ENCODE measurements at places on chromosomes 3 and 15.

DNA sequence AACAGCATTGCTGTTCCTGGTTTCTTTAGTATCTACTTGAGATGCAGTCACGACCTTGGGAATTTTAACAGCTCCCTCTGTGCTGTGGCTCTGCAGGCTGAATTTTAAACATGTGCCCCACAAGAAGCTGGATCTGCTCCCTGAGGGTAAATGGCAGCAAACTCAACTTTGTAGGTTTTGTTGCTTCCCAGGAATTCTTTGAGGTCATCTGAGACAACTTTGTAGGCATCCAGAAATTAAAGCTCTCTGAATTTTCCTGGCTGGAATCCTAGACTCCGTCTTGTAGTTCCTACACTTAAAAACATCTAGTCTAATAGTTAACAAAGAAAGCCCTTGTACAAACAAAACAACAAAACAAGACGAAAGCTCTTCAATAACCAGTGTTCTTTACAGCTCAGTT lies 366.3 kb downstream of the FEZF2 start:
- H3K36me3 ChIP-seq = no peaks in the 10 kb centered on the region
- DNase-seq = peak; percentile 11
- no peak overlapping the region for H3K27ac ChIP-seq
- no peaks in the 10 kb centered on the region for H3K27me3 ChIP-seq

GRCh38 chr3:71974786-71975185 lies 189.8 kb upstream of the PROK2 start:
- no peak overlapping the region for H3K27ac ChIP-seq
- H3K4me3 ChIP-seq = no peak overlapping the region
- no peaks in the 10 kb centered on the region for H3K4me1 ChIP-seq
- H3K36me3 ChIP-seq = no peaks in the 10 kb centered on the region
- H3K27me3 ChIP-seq = no peaks in the 10 kb centered on the region

DNA sequence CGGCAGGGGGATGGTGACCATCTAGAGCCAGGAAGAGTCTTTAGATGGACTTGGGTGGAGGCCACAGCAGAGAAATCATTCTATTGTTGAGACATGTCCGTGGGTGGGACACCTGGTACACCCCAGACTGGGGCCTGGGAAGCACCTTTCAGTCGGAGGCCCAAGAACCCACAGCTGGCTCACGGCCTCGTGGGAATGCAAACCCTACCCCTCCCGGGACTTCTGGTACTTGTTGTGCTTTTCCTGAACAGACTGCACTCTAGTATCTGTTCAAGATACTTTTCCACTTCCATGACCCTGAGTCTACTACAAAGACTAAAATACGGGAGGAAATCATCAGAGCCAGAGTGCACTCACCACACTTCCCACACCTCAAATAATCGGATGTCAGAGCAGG lies 60.7 kb downstream of the BDH1 start:
- H3K4me1 ChIP-seq = peaks cover 16% of the 10 kb centered on the region
- no peaks in the 10 kb centered on the region for H3K36me3 ChIP-seq
- no peak overlapping the region for H3K4me3 ChIP-seq
- no peak overlapping the region for H3K27ac ChIP-seq

- DNase-seq = peak; percentile 43
- no peaks in the 10 kb centered on the region for H3K27me3 ChIP-seq
- H3K4me1 ChIP-seq = peaks cover 32% of the 10 kb centered on the region
These were observed 423 bp downstream of the CHAC1 start for GRCh38 chr15:40953713-40954074.

DNA sequence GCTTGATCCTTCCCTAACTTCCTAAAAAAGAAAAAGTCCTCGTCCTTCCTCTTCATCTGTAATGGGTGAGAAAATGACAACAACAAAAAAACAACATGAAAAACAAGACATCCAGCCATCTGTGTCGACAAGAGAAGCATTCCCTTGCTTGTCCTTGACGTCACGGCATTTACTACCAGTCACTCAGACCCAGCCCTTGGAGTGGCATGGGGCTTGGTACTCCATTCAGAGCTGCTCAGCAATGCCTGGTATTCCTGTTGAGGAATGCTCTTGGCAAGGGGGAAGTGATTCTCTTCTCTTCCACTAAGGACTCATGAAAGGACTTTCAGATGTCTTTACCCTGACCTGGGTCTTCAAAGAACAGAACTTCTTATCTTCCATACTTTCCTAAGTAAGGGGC lies 339.7 kb upstream of the RASGRP1 start:
- no peak overlapping the region for H3K4me3 ChIP-seq
- no peaks in the 10 kb centered on the region for H3K36me3 ChIP-seq
- no peaks in the 10 kb centered on the region for H3K27me3 ChIP-seq
- no peak for DNase-seq
- peaks cover 8% of the 10 kb centered on the region for H3K4me1 ChIP-seq

GRCh38 chr3:42428830-42429229 lies 18.4 kb upstream of the LYZL4 start:
- H3K27me3 ChIP-seq = no peaks in the 10 kb centered on the region
- DNase-seq = no peak
- no peaks in the 10 kb centered on the region for H3K36me3 ChIP-seq
- H3K4me1 ChIP-seq = no peaks in the 10 kb centered on the region

GRCh38 chr3:32404714-32405113 lies 13.1 kb downstream of the CMTM7 start:
- no peak for DNase-seq
- no peak overlapping the region for H3K27ac ChIP-seq
- H3K36me3 ChIP-seq = no peaks in the 10 kb centered on the region

DNA sequence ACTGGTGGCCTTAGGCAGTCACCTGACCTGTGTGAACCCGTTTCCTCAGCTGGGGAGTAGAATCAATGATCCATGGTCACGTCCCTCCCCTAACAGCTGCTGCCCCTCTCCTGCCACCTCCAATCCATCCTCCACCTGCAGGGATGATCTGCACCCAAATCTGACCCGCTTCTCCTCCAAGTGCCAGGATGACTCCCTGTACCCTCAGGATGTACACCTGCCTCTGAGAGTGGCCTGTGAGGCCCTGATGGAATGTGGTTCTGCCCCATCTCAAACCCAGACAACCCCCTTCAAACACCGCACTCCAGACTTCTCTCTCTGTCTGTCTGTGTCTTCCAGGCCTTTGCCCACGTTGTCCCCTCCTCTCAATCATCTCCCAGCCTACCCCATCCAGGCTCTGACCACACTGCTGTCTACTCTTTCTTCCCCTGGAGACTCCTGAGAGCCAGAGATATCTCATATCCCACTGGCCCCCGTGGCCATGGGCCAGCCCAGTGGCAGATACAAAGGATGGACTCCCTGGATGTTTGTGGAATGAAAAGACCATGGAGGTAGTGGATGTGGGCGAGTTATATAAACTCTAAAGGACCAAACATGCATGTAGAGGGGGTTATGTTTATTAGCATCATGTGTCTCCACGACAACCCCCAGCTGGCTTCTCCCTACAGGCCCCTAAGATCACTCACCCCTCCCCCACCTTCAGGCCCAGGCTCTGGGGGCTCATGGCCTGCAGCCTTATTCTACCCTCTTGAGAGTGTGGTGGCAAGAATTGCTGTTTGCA lies 84.9 kb downstream of the SMAD6 start:
- no peak overlapping the region for H3K4me3 ChIP-seq
- no peak overlapping the region for H3K27ac ChIP-seq
- DNase-seq = no peak
- no peaks in the 10 kb centered on the region for H3K27me3 ChIP-seq

DNA sequence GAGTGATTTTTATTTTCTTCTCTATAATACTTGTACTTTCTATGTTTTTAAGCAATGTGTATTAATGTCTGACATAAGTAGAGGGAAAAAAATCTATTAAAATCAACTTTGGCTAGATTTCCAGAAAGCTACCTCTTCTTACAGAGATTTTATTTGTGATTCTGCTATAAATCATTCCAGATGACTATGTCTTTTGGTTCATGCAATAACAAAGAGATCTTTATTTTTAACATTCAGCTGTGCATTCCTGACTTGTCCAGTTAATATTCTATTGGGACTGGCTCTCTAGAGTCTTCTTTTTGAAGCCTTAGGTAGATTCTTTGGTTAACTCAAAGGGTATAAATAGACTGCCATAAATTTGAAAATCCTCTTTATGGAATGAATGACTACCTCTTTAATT lies 74.3 kb upstream of the ARPP21 start:
- no peak overlapping the region for H3K27ac ChIP-seq
- H3K4me3 ChIP-seq = no peak overlapping the region
- no peaks in the 10 kb centered on the region for H3K4me1 ChIP-seq
- no peaks in the 10 kb centered on the region for H3K36me3 ChIP-seq
- H3K27me3 ChIP-seq = no peaks in the 10 kb centered on the region
- DNase-seq = no peak

GRCh38 chr15:69132977-69133861 lies 27.2 kb upstream of the GLCE start:
- DNase-seq = no peak
- H3K4me1 ChIP-seq = peaks cover 8% of the 10 kb centered on the region
- H3K27me3 ChIP-seq = peaks cover 13% of the 10 kb centered on the region
- H3K27ac ChIP-seq = no peak overlapping the region
- H3K4me3 ChIP-seq = no peak overlapping the region
- no peaks in the 10 kb centered on the region for H3K36me3 ChIP-seq

DNA sequence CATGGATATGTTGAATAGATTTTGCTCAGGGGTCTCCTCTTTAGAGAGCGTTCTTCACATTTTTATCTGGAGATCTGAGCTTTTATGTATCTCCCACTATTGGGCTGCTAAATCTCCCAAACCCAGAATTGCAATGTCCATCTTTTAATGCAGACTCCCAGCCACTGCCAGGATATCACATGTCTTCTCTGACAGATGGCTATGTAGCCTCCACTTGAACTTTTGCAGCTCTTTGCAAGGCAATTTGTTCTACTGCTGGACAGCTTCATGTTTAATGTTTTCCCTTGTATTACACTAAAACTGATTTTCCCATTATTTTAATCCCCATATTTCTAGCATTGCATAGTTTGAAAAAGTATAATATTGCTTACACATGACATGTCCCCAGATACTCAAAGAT lies 177.2 kb downstream of the LPP start:
- no peaks in the 10 kb centered on the region for H3K36me3 ChIP-seq
- no peaks in the 10 kb centered on the region for H3K4me1 ChIP-seq
- DNase-seq = no peak
- H3K27ac ChIP-seq = no peak overlapping the region

GRCh38 chr3:37346227-37347005 lies 172.0 kb upstream of the LRRFIP2 start:
- no peak overlapping the region for H3K27ac ChIP-seq
- DNase-seq = no peak
- H3K4me1 ChIP-seq = 0 out of 2 replicates have a peak, but pooled peaks cover 4% of the 10 kb centered on the region
- H3K4me3 ChIP-seq = no peak overlapping the region
- no peaks in the 10 kb centered on the region for H3K27me3 ChIP-seq

DNA sequence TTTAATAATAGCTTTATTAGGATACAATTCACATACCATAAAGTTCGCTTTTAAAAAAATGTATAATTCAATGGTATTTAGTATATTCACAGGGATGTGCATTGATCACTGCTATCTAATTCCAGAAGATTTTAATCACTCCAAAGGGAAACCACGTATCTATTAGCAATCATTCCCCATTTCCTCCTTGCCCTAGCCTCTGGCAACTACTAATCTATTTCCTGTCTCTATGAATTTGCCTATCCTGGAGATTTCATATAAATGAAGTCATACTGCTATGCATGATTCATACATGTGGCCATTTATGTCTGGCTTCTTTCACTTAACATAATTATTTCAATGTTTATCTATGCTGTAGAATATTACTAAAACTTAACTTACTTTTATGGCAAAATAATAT lies 32.0 kb upstream of the CASR start:
- H3K36me3 ChIP-seq = no peaks in the 10 kb centered on the region
- no peak overlapping the region for H3K4me3 ChIP-seq
- DNase-seq = peak; percentile 12
- H3K27ac ChIP-seq = no peak overlapping the region
- no peaks in the 10 kb centered on the region for H3K4me1 ChIP-seq
- H3K27me3 ChIP-seq = no peaks in the 10 kb centered on the region

DNA sequence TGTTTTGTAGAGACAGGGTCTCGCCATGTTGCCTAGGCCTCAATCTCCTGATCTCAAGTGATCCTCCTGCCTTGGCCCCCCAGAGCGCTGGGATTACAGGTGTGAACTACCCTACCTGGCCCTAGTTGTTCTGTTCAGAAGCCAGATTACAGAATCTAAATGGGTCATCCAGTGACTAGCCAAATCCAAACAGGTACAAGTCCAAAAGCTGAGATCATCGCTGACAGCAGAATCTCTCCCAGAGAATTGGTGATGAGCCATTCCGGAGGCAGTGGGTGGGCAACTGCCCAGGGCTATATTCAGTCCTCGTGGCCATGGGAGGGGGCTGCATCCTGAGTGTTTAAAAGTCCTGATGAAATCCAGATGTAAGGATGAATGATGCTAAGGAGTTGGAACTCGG lies 47.5 kb upstream of the SEMA4B start:
- H3K4me3 ChIP-seq = no peak overlapping the region
- H3K27ac ChIP-seq = no peak overlapping the region
- no peak for DNase-seq

DNA sequence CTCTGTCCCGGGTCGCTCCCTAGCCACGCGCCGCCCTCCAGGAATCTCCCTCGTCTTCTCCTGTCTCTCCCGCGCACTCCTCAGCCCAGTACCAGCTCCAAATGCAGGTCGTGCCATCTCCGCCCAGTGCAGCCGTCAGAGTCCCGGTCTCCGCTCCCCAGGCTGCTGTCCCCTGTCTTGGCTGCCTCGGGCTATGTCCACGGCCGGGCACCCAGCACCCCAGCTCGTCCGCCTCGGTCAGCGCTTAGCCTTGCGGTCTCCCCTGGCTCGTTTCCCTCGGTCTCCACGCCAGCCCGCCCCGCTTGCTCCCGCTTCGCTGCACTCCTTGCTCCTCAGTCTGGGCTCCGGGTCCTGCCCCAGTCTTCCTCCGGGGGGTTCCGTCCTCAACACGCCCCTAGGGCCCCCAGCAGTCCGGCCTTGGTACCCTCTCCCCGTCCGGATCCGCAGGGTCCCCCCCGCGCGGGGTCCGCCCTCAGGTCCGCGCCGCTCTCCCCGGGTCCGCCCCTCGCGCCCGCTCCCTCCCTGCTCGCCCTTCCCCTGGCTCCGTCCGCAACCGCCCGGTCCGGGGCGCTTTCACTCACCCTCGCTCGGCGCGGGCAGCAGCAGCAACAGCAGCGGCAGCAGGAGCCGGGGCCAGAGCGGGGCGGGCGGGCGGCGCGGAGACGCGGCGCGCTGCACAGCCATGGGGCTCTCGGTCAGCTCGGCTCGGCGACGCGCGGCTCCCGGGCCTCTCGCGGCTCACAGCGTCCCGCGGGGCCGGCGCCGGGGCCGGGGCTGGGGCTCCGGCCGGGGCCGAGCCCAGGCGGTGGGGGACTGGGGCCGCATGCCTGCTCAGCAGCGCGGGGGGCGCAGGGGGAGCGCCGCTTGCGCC lies 462 bp downstream of the IGDCC3 start:
- no peak overlapping the region for H3K27ac ChIP-seq
- H3K36me3 ChIP-seq = no peaks in the 10 kb centered on the region
- H3K27me3 ChIP-seq = peaks cover 70% of the 10 kb centered on the region
- no peaks in the 10 kb centered on the region for H3K4me1 ChIP-seq
- DNase-seq = peak; percentile 49

GRCh38 chr3:193815246-193816027 lies 222.4 kb downstream of the OPA1 start:
- DNase-seq = no peak
- no peak overlapping the region for H3K27ac ChIP-seq
- no peak overlapping the region for H3K4me3 ChIP-seq

Measured in GM23248 (cell line).